CD8-positive, alpha-beta T cell (primary cell): ENCODE measurements at places on chromosomes 5 and 9.

- no peak for DNase-seq
These were observed 7.7 kb downstream of the CXCL14 start for GRCh38 chr5:135571066-135571609.

GRCh38 chr9:112761912-112762655 lies 11.5 kb downstream of the SNX30 start:
- DNase-seq = no peak

GRCh38 chr9:73577848-73578247 lies 426.2 kb downstream of the ANXA1 start:
- no peak for DNase-seq

DNA sequence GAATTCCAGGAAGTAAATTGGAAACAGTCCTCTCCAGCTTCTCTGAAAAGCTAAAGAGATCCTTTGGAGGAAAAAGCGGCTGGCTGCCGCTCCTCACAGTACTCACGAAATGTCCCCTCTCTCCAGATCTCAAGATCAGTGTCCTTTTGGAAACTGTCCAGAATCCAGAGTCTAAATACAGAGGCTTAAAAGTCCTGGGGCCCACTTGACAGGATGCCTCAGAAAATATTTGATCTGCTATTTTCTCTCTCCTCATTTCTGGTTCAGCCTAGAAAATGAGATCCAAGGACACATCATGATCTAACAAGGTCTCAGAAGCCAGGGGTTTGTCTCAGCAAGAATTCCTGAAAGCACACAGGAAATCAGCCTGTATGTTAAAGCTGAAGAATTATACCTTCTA lies 7.2 kb downstream of the C1QTNF2 start:
- no peak for DNase-seq

DNA sequence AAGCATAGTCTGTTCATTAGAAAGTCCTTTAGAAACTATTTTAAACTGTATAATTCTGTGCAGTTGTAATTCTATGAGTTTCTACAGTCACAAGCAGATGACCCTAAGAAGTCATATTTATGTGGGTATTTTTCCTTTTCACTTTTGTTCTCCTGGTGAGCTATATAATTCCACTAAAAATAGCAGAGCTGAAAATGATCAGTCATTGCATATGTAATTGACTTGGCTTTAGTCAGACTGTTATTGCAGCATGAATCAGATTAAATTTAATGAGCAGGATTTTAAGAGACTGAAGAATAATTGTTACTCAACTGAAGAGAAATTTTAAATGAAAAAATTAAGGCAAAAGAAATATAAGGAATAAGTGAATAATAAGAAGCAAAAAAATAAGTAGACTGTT lies 108.5 kb downstream of the MTREX start:
- DNase-seq = no peak

DNA sequence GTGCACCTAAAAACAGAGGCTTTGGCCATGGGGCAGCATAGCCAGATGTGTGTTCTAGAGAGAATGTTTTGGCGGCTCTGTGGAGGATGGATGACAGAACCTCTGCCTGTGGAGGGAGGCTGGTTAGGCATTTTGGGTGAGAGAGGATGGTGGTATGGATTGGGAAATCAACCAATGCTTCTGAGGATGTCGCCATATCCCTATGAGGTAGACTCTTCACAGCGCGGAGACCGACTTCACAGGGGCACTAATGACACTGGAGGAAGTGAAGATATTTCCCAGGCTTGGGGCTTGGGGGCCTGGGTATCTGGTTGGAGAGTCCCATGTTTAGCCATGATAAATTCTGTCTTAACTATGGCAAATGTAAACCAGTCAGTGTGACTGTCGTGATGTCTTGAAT lies 140.6 kb upstream of the KLF4 start:
- DNase-seq = no peak

- no peak for DNase-seq
These were observed 34.8 kb upstream of the TRIO start for GRCh38 chr5:14108170-14108996.

DNA sequence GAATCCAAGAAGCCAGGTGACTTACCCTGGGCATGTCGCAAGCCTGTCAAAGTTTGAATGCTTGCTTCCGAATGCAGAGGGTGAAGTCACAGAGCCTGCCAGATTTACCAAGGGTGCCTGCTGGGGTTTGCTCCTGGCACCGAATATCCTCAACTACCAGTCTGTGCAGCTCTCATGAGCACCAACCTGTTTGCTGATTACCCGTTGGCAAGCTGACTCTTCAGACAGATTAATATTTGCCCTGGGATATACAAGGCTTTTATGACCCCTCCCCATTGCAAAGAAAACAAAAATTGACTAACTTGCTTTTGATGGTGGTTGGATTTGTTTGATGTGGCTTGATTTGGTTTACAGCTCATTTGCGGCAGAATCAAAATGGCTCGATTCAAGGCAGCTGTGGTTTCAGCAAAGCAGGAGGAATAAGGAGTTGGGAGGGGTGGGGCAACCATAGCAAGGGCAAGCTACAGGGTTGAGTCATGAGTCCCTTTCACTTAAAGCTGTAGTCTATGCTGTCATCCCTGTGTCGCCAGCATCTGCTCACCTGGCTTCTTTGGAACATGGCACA lies 82.3 kb upstream of the AGXT2 start:
- peak; percentile 6 for DNase-seq

DNA sequence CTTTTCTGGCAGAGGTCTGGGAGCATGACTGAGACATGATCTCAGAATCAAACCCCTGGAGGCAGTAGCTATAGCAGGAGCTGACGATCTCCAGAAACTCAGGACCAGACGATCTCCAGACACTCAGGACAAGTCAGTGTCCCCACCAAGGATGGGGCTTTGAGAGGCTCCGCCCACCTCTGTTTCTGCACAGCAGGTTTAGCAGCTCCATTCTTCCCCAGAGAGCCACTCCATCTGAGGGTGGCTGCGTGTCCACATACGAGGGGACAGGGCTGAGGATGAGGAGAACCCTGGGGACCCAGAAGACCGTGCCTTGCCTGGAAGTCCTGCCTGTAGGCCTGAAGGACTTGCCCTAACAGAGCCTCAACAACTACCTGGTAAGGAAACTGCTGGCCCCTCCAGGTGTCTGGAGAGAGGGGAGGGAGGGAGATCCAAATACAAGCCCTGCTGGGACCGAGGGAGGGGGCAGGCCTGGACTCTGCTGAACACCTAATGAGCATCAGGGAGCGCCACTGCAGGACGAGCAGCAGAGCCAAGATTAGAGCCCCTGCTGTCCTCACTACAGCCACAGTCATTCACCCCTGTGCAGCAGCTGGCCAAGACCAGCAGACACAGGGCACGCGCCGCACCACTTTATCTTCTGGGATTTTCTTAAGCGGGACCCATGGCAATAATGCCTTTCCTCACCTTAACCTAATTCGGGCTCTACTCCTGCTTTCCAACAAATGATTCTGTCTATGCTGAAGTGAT lies at the start of gene GABRP:
Gene GABRP, plus strand, starts transcription at position 228 of the 750 bp plus-strand sequence. CDS start 4,891 bp downstream, outside the sequence.
- DNase-seq = no peak

DNA sequence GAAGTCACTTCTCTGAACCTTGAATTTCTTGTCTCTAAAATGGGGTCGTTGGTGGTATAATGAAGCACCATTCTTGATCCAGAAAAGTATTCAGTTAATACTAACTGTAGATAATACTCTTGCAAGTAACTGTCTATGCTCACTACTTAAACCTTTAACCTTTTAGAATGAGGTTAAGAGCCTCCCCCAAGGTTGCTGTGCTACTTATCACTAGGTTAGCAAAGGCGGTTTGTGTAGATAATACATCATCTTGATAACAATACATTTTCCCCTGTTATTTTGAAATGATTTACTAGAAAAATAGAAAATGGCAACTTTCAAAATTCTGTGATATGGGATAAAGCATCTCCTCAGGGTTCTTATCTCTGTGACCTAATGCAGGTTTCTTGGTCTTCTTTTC lies 12.6 kb downstream of the MAP3K1 start:
- DNase-seq = no peak

- DNase-seq = no peak
These were observed 289.8 kb downstream of the SPOCK1 start for GRCh38 chr5:137209232-137209809.

- DNase-seq = no peak
These were observed 96.2 kb upstream of the ARAP3 start for GRCh38 chr5:141778206-141778605.

GRCh38 chr5:44361342-44362001 lies 27.7 kb downstream of the FGF10 start:
- DNase-seq = no peak

- DNase-seq = no peak
These were observed 50.0 kb upstream of the ABL1 start for GRCh38 chr9:130785053-130785452.

GRCh38 chr9:76095585-76095984 lies 205.1 kb downstream of the PCSK5 start:
- no peak for DNase-seq

GRCh38 chr5:148482697-148483462 lies 99.1 kb downstream of the FBXO38 start:
- peak; percentile 40 for DNase-seq

- no peak for DNase-seq
These were observed 15.1 kb downstream of the ZFAND5 start for GRCh38 chr9:72349911-72350310.

GRCh38 chr5:81552852-81553566 lies 159.1 kb upstream of the ACOT12 start:
- DNase-seq = no peak

GRCh38 chr9:133382507-133383141 lies 6.5 kb downstream of the STKLD1 start:
- no peak for DNase-seq

GRCh38 chr5:113145757-113146387 lies 169.3 kb downstream of the DCP2 start:
- no peak for DNase-seq

DNA sequence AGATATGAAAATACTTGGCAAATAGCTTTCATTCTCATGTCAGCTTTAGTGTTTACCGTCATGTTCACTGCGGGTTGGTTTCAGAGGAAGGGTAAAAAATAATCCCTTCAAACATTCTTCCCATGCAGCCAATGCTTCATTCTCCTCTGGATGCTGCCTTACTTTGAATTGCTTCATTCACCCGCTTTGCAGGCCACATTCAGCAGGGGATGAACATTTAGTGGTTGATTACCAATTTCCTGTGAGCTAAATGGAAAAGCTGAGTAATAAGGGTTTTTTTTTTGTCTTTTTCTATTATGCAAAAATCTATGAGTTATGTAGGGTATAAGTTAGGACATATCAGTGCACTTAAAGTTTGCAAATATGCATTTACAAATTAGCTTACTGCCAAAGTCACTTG lies 96.3 kb upstream of the MEF2C start:
- DNase-seq = no peak

DNA sequence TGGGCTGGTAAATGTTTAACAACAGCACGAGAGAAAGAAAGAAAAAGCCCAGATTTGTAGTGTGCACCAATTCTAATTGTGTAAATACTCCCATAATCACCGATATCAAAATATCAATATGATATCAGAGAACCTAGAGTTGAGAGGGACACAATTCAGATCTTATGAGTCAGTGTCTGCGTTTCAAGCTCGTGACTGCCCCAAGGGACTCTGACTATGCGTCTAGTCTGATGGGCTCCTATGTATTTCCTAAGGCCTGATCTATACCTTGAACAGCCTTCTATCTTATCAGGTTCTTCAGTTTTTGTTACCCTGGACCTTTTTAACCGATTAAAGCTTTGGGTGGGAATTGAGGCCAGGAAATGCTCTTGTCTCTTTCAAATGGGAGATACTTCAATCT lies 243.0 kb upstream of the SLC24A2 start:
- no peak for DNase-seq

DNA sequence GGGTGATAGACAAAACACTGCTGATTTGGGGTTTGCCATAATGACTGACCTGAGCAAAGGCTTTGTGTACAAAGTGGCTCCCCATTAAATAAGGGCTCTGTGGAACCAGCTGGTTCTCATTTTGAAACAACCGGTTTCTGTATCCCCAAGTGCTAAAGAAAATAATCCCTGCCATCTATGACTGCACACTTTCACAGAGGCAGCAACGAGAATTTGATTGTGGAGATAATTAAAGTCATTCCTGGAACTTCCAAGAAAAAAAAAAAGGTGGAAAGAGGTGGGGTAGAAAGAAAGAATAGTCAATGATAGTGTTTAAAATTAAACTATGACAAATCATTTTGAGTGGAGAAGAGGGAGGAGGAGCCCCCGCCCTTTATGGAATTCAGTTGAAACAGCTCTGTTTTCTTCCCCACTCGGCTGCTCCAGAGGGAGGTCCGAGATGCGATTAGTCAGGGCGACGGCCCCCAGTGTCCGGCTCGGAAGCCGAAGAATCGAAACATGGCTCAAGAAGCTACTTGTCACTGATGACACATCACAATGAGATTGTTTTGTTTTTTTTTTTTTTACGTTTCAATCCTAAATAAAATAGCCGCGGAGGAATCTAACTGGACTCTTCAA lies 38.4 kb downstream of the EBF1 start:
- no peak for DNase-seq

DNA sequence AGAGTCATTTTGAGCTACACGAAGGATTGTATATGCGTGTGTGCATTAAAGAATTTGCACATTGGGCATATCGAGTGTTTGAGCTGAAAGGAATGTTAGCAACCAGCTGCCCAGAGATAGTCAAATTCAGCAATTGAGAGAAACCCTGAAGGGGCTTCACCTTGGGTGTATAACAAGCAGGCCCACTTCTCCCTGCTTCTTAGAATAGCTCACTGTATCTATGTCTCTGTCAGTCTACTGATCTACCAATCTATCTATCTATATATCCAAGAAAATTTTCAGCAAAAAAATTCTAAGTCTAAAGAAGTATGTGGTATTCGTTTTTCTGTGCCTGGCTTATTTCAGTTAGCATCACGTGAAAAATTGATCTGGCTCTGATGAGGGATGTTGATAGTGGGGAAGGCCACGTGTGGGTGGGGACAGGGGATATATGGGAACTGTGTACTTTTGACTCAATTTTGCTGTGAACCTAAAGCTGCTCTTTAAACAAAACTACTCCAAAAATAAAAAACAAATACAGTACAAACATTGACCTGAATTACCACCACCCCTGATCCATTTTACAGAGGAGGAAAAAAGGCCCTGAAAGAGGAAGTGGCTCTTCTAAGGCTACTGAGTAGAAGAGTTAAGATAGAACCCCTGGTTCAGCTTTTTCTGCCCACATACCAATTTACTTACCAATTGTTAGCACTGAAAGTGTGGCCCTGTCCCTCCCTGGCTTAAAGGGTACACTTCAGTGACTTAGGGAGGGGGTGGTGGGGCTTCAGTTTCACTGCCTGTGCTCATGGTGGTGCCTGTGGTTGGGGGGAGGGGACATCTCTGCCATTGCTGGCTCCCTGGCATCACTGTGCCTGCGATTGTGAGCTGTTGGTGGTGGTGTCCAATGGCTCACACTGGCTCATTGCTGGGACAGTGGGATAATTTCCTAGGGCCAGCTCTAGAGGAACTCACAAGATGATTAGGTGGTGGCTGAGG lies 141.8 kb downstream of the DOCK2 start:
- DNase-seq = no peak

- no peak for DNase-seq
These were observed 3.8 kb upstream of the ORM1 start for GRCh38 chr9:114319147-114319546.

DNA sequence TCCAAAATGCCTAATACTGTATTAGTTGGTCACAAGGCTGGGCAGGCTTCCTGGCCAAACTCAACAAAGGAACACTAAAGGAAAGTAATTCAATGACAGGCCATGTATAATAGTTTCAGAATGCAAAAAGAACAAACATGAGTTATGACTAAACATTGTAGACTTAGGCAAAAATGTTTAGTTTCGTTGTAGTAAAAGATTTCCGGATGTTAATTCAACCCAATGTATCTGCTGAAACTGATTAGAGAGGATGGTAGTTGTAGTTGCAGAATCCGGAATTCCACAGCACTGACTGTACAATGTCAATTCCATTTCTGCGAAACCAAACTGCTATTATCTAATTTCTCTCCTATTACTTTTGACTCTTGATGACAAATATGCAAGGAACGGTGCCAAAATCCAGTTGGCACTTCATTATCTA lies 117.9 kb upstream of the FST start:
- no peak for DNase-seq

- no peak for DNase-seq
These were observed 8.5 kb downstream of the GRHPR start for GRCh38 chr9:37430841-37431597.
